ENCODE measurements at places on chromosomes 7 and 10. TPM values are rescaled to one million over a fixed set of nuclear protein-coding genes. Genes with fewer than 3 reads are reported as not detected.

Gene NHLRC2
- polyA plus RNA-seq: 5.3 TPM

Gene PTPRZ1
- polyA plus RNA-seq: not detected

Gene UFSP1
- polyA plus RNA-seq: 14.3 TPM

Gene MET
- polyA plus RNA-seq: 0.90 TPM

Gene LIPJ
- not detected for polyA plus RNA-seq

Gene CPA5
- 0.11 TPM for polyA plus RNA-seq

Gene FZD8
- polyA plus RNA-seq: 0.43 TPM

Gene PRKAR2B
- polyA plus RNA-seq: 86.2 TPM

Gene WASHC2A
- 19.3 TPM for polyA plus RNA-seq

Gene BMI1
- 62.7 TPM for polyA plus RNA-seq

Gene CACNB2
- polyA plus RNA-seq: not detected

Gene CADPS2
- polyA plus RNA-seq: 0.08 TPM

Gene CLCN1
- polyA plus RNA-seq: 0.01 TPM

Gene VSTM4
- 3.0 TPM for polyA plus RNA-seq

Gene ANKRD61
- not detected for polyA plus RNA-seq

Gene PPP1R3C
- 0.07 TPM for polyA plus RNA-seq

Gene IGF2BP3
- polyA plus RNA-seq: 55.8 TPM

Gene INMT
- not detected for polyA plus RNA-seq

Gene NODAL
- not detected for polyA plus RNA-seq

Gene IL6
- 2.2 TPM for polyA plus RNA-seq

Gene MUC12
- polyA plus RNA-seq: 0.73 TPM

Gene SCART1
- 4.9 TPM for polyA plus RNA-seq

Gene CABCOCO1
- polyA plus RNA-seq: not detected

Gene SRRM3
- 0.46 TPM for polyA plus RNA-seq

Gene GNAI1
- not detected for polyA plus RNA-seq

Gene GJD4
- polyA plus RNA-seq: not detected

Gene ZNF862
- 2.4 TPM for polyA plus RNA-seq

Gene TRIM73
- polyA plus RNA-seq: 0.28 TPM

Gene TRIM50
- polyA plus RNA-seq: not detected

Gene ASB10
- polyA plus RNA-seq: not detected

Gene KLLN
- 0.08 TPM for polyA plus RNA-seq

Gene NPC1L1
- polyA plus RNA-seq: 0.07 TPM

Gene CYP3A7
- polyA plus RNA-seq: not detected

Gene C10orf71
- polyA plus RNA-seq: 1.1 TPM

Gene AGR3
- not detected for polyA plus RNA-seq

Gene NKX1-2
- not detected for polyA plus RNA-seq

Gene RET
- polyA plus RNA-seq: not detected

Gene PAX4
- not detected for polyA plus RNA-seq

Gene PROSER2
- 5.1 TPM for polyA plus RNA-seq

Gene MYO3A
- polyA plus RNA-seq: not detected

Gene HKDC1
- 0.53 TPM for polyA plus RNA-seq

Gene JAKMIP3
- not detected for polyA plus RNA-seq
